ENCODE measurements at places on chromosomes 13 and 19.

DNA sequence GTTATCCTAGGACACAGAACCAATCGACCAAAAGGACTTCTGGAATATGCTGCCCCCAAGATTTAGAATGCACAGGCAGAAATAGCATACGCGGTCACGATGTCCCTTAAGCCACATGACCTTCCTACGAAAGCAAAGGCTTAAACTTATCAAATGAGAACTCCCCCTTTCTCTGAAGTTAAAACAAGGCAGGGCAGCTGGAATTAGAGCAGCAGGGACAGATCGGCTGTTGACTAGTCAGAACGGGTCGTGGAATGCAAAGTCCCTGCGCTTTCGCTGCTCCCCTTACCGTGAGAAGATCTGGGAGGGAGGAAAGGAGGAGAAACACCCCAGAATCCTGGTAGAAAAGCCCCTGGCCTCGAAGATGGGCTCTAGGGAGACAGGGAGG lies 799 bp upstream of the USPL1 start:
- H3K36me3 ChIP-seq: no peaks in the 10 kb centered on the region
- peak overlapping the region; percentile 100 for H3K27ac ChIP-seq
- peaks cover 17% of the 10 kb centered on the region for H3K4me1 ChIP-seq
- H3K4me3 ChIP-seq: peak overlapping the region; percentile 81
- no peak for DNase-seq

DNA sequence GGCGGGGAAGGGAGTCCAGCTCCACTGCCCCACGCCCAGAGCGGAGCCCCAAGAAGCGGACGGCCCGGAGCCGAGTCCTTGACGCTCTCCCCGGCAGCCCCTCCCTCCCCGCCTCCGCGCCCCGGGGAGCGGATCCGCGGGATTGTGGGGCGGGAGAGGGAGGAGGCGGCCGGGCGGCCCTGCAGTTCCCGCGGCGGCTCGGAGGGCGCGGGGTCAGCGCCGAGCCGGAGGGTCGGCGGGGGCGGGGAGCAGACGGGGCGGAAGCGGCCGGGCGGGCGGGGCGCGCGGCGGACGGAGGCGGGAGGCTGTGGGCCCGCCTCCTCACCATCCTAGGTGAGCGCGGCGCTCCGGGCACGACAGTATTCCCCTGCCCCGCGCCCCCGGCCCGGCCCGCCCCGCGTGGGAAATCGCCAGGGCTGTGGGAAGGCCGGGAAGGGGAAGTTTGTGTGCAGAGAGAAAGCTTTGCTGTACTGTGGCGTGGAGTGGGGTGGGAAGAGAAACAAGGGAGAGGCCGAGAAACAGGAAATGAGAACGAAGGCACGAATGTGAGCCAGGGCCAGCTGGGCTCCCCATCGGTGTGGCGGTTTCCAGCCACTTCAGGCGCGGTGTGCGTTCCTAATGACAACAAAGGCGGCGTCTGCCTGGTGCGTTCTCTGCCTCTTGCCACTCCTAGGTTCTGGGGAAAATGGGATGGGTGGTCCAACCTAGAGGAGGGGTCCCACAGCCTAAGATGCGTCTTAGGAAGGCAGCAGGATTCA lies 1.3 kb upstream of the KLF12 start:
- H3K27me3 ChIP-seq: no peaks in the 10 kb centered on the region
- H3K36me3 ChIP-seq: no peaks in the 10 kb centered on the region
- H3K4me3 ChIP-seq: peak overlapping the region; percentile 92
- peak; percentile 72 for DNase-seq
- H3K4me1 ChIP-seq: peaks cover 25% of the 10 kb centered on the region
- peak overlapping the region; percentile 68 for H3K27ac ChIP-seq

DNA sequence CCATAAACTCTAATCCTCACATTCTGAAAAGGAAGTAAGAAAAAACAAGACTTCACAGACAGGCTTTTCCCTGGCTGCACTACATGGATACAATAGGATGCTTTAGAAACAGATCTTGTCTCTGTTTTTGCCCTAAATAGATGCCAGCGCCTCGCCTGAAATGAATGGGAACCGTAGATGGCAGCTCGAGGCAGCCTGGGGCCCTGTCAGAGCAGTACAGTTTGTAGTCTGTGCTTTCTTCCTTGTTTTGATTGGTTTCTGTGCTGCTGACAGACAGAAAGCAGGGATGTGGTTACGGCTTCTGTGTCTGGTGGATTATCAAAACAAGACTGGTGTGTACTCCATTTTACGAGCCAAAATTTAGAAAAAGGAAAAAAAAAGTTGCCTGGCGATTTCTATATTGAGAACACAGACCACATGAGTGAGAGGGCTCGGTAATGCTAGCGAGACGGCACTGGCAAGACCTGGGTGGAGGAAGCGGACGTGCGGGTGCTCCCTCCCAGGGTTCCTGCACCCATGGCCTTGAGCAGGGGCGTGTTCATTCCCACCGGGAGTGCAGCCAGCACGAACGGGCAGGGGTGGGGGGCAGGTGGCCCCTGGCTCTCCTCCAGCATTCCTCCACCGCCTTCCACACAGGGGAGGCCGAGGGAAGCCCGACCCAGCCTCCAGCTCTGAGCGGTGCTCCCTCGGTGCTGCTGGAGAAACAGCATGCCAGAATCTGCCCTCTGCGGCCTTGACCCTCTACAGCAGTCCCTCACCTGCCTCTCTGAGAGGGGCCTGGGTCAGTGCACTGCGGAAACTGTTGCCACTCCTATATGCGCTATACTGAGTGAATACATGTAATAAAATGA lies 37.6 kb upstream of the C1QTNF9 start:
- no peaks in the 10 kb centered on the region for H3K27me3 ChIP-seq
- H3K4me1 ChIP-seq: peaks cover 46% of the 10 kb centered on the region
- H3K36me3 ChIP-seq: no peaks in the 10 kb centered on the region

DNA sequence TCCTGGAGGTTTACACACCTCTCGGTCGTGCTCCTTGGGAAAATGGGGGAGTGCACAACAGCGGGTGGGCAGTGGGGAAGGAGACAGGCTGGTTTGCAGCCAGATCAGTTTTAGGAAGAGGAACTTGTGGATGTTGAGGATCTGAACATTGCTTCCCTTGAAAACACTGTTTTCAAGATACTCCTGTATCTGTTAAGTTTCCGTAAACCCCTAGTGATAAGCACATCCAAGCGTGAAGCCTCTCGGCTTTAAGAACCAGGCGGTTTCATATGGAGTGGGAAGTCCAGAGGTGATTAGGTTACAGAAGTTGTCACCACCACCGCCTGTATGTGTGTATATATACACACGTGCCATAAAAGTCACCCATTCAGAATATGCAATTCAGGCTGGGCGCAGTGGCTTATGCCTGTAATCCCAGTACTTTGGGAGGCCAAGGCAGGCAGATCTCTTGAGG lies 47.4 kb downstream of the SIPA1L3 start:
- no peak for DNase-seq
- H3K27ac ChIP-seq: no peak overlapping the region
- no peaks in the 10 kb centered on the region for H3K27me3 ChIP-seq
- H3K4me1 ChIP-seq: no peaks in the 10 kb centered on the region
- no peak overlapping the region for H3K4me3 ChIP-seq

- no peak overlapping the region for H3K27ac ChIP-seq
- peak; percentile 54 for DNase-seq
- no peaks in the 10 kb centered on the region for H3K36me3 ChIP-seq
- no peaks in the 10 kb centered on the region for H3K27me3 ChIP-seq
- no peaks in the 10 kb centered on the region for H3K4me1 ChIP-seq
Observed at GRCh38 chr19:8615813-8616596, 5.5 kb upstream of the ADAMTS10 start.

All from liver (tissue), 10 donors.